Neural progenitor cell (in vitro differentiated cells): ENCODE measurements at places on chromosomes 2 and 18. TPM values are rescaled to one million over a fixed set of nuclear protein-coding genes. Genes with fewer than 3 reads are reported as not detected.
A peak's percentile ranks its signal among the peaks of the same experiment; 100 is the strongest.

The REG3A gene
- not detected in 2 replicates for total RNA-seq

The ACAA2 gene
- 70.9 and 91.9 TPM in 2 replicates for total RNA-seq

- peak overlapping the region; percentile 65 for H3K27ac ChIP-seq
- peak; percentile 73 for DNase-seq
- H3K36me3 ChIP-seq, result no peaks in the 10 kb centered on the region
- peak overlapping the region; percentile 8 for H3K4me3 ChIP-seq
- H3K4me1 ChIP-seq, result peaks cover 75% of the 10 kb centered on the region
Observed at GRCh38 chr2:6073191-6074088, 381.3 kb downstream of the SOX11 start.

The VAMP5 gene
- total RNA-seq, result not detected in 2 replicates

The CNTNAP5 gene
- 0.19 TPM in 1 of 2 replicates, not detected in the other for total RNA-seq

- H3K27ac ChIP-seq, result no peak overlapping the region
- no peaks in the 10 kb centered on the region for H3K27me3 ChIP-seq
- no peaks in the 10 kb centered on the region for H3K36me3 ChIP-seq
- H3K4me3 ChIP-seq, result no peak overlapping the region
- peaks cover 72% of the 10 kb centered on the region for H3K4me1 ChIP-seq
Observed at GRCh38 chr2:235497096-235497495, 3.3 kb downstream of the AGAP1 start.

- no peaks in the 10 kb centered on the region for H3K36me3 ChIP-seq
- no peaks in the 10 kb centered on the region for H3K27me3 ChIP-seq
Observed at GRCh38 chr2:70103531-70104061, 16.3 kb downstream of the PCBP1 start.

DNA sequence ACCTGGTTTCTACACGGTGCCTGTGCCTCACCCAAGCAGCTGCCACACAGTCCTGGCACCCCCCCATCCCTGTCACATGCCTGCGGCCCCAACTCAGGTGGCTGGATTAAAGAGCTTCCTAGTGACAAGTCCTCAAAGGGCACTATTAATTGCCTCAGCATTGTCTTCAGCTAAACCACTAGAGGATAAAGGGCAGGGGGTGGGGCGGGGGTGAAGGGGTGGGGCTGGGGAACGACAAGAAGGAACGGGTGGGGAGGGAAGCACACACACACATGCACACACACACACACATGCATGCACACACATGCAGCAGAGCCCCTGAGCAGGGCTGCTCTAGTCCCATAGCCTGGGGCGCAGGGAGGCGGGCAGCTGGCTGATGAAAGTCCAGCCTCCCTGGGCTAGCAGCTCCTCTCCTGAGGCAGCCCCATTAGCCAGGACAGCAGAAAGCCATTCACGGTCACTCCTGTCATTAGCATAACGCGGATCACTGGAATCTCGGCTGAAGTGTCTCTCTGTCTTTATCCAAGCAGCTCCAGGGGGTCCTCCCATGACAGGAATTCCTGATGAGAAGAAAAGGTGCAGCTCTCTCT, 7.4 kb upstream of the TEX261 start:
- peak overlapping the region; percentile 37 for H3K4me3 ChIP-seq

- no peaks in the 10 kb centered on the region for H3K27me3 ChIP-seq
- no peaks in the 10 kb centered on the region for H3K36me3 ChIP-seq
- H3K4me1 ChIP-seq, result peaks cover 3% of the 10 kb centered on the region
- no peak overlapping the region for H3K27ac ChIP-seq
Observed at GRCh38 chr2:150376553-150377335, 110.7 kb downstream of the RND3 start.

DNA sequence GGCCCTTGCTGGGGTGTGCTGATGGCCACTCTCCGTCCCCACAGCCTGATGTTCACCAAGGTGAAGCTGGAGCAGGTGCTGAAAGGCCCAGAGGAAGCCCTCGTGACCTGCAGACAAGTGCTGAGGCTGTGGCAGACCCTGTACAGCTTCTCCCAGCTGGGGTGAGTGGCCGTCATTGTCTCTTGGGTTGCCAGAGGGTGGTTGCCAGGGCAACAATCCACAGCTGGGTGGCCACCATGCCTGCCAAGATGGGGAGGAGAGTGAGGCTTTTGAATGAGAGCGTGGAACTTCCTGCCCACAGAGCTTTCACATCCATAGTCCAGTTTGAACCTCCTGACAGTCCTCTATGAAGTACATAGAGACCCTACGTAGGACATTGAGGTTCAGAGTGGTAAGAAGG, 108.8 kb downstream of the STPG4 start:
- H3K27ac ChIP-seq, result no peak overlapping the region
- H3K27me3 ChIP-seq, result no peaks in the 10 kb centered on the region
- peaks cover 8% of the 10 kb centered on the region for H3K4me1 ChIP-seq
- DNase-seq, result peak; percentile 21
- H3K4me3 ChIP-seq, result no peak overlapping the region

DNA sequence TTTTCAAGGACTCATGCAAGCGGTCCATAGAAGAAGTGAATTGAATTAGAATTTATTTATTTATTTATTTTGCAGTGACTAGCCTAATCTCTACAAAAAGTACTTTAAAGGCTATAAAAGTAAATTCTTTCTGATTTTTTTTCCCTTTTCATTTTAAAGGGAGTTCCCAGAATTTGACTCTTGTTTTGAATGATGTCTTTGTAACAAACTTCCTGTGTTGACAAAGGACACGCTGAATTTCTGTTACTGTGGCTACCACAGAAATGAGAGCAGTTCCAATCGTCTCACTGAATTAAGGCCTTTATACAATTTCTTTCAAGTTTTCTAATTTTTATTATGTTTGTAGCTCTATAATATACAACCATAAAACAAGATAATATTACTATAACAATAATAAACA, 46.3 kb upstream of the LPIN2 start:
- no peaks in the 10 kb centered on the region for H3K27me3 ChIP-seq
- no peak overlapping the region for H3K4me3 ChIP-seq
- DNase-seq, result no peak
- no peaks in the 10 kb centered on the region for H3K36me3 ChIP-seq
- H3K27ac ChIP-seq, result no peak overlapping the region
- peaks cover 6% of the 10 kb centered on the region for H3K4me1 ChIP-seq

The TMEM198 gene
- total RNA-seq, result 0.79 and 2.3 TPM in 2 replicates

GRCh38 chr2:27522400-27522945, 25.8 kb downstream of the GCKR start:
- no peak overlapping the region for H3K4me3 ChIP-seq
- H3K27ac ChIP-seq, result no peak overlapping the region
- H3K27me3 ChIP-seq, result no peaks in the 10 kb centered on the region
- no peaks in the 10 kb centered on the region for H3K4me1 ChIP-seq
- no peak for DNase-seq

DNA sequence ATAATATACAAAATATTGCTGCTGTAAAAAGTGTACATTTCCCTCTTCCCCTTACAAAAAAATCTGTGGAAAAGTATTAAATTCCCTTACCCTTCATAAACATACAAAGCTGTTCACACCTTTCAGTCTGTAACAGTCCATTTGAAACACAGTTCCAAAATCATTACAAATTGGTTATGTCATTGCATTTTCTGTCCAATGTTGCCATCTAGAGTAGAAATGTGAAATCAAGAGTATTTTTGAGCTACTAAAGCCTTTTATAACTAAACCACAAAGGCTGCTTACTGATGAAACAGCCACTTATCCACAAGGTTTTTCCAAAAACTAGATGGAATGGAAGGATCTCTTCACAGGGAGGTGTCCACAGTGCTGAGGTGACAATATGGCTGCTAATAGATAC, 72.5 kb downstream of the SS18 start:
- peaks cover 11% of the 10 kb centered on the region for H3K4me1 ChIP-seq
- H3K27me3 ChIP-seq, result no peaks in the 10 kb centered on the region
- H3K27ac ChIP-seq, result no peak overlapping the region
- H3K36me3 ChIP-seq, result peaks cover 9% of the 10 kb centered on the region
- no peak for DNase-seq

DNA sequence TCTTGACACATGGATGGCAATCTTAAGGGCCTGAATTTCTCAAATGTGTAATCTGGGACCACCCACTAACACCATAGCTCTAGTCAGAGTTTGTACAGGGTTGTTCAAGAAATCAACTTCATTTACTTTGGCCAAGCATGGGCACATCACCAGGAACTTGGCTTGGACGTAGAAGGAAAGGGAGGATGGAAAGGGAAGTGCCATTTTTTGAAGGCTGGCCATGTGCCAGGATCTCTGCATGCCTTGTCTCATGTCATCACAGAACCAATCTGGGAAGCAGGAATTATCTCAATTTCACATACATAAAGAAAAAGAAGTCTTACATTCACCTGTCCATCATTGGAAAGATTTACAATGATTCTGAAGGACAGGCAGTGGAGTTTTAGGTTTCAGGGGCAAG, 128.1 kb downstream of the ANTXR1 start:
- no peak for DNase-seq
- no peaks in the 10 kb centered on the region for H3K36me3 ChIP-seq
- no peaks in the 10 kb centered on the region for H3K27me3 ChIP-seq
- H3K4me3 ChIP-seq, result no peak overlapping the region

DNA sequence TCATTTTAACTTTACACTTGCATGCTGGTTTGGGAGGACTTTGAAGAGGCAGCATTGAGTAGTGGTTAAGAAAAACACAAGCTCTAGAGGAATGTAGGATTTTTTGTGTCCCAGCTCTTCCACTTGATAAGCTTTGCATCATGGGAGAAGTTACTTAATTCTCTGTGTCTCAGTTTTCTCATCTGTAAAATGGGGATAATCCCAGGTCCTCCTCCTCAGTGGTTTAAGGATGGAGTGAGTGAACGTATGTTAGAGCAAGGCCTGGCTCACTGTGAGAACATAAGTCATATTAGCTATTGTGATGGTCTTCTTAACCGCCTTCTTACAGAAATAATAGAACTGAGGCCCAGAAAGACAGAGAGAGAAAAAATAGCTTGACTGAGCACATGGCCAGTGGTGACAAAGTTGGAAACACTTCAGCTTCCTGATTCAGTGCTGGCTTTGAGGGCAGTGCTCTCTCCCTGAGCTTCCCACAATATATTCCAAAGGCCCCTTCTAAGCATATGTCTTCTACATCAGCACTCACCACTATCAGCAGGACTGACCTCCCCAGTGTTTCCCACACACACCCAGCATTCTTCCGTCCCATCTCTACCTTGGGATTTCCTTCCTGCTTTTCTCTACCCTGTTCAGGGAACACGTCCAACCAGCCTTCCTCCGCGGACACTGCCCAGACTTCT, 214.9 kb upstream of the TNP1 start:
- H3K4me3 ChIP-seq, result no peak overlapping the region
- no peak overlapping the region for H3K27ac ChIP-seq
- H3K27me3 ChIP-seq, result no peaks in the 10 kb centered on the region

DNA sequence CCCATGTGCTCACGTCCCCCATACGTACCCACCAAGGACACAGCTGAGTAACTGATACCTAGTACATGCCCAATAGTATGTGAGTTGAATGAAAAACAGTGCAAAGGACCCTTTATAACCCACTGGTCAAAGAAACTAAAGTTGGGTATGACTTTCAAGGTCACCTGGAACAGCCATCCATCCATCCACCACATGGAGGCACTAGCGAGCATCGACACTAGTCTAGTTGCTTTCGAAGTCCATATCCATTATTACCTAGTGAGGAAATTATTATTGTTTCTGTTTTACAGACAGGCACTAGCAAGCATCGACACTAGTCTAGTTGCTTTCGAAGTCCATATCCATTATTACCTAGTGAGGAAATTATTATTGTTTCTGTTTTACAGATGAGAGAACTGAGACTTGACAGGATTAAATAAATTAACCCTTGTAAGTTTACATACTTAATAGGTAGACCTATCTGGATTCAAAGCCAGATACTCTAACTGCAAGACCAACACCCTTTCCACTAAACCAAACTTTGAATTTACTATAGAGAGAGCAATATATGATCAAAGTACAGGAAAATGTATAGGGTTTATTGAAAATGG, 233.7 kb downstream of the METTL4 start:
- H3K27me3 ChIP-seq, result no peaks in the 10 kb centered on the region
- H3K4me3 ChIP-seq, result no peak overlapping the region
- H3K27ac ChIP-seq, result no peak overlapping the region
- peaks cover 8% of the 10 kb centered on the region for H3K4me1 ChIP-seq
- DNase-seq, result peak; percentile 51

The CKAP2L gene
- total RNA-seq, result 28.2 and 53.7 TPM in 2 replicates

DNA sequence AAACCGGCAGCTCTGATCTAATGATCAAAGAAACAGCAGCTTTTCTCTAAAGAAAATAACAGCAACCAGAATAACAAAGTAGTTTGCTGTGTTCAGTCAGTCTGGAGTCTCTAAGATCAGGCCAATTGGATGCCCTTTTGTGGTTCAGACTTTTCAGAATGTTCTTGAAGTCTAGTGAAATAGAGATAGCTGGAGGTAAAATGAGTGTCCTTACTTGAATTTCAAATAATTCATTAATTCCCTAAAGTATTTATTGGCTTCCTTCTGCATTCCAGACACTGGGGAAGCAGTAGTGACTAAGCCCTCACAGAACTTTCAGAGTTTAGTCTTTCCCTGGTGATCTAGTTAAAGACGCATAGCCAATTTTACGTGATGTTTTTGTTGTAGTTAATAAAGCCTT, 58.7 kb downstream of the C18orf54 start:
- H3K36me3 ChIP-seq, result no peaks in the 10 kb centered on the region
- no peak overlapping the region for H3K4me3 ChIP-seq
- H3K4me1 ChIP-seq, result no peaks in the 10 kb centered on the region
- DNase-seq, result peak; percentile 4
- H3K27me3 ChIP-seq, result no peaks in the 10 kb centered on the region

The AQP12B gene
- total RNA-seq, result not detected in 2 replicates

The MYO3B gene
- 16.8 and 27.3 TPM in 2 replicates for total RNA-seq

The DPP4 gene
- 0.12 and 0.49 TPM in 2 replicates for total RNA-seq

The DSEL gene
- total RNA-seq, result 7.1 and 8.6 TPM in 2 replicates

GRCh38 chr2:43018179-43019024, 208.0 kb downstream of the ZFP36L2 start:
- H3K36me3 ChIP-seq, result no peaks in the 10 kb centered on the region
- no peaks in the 10 kb centered on the region for H3K27me3 ChIP-seq
- peaks cover 18% of the 10 kb centered on the region for H3K4me1 ChIP-seq
- no peak overlapping the region for H3K4me3 ChIP-seq
- no peak for DNase-seq

The FSIP2 gene
- 12.7 and 15.9 TPM in 2 replicates for total RNA-seq

GRCh38 chr2:177606636-177607035, 214.1 kb downstream of the AGPS start:
- no peaks in the 10 kb centered on the region for H3K36me3 ChIP-seq
- no peak for DNase-seq
- H3K27ac ChIP-seq, result no peak overlapping the region

The ARHGAP15 gene
- total RNA-seq, result 2.5 and 5.9 TPM in 2 replicates

The ABI2 gene
- total RNA-seq, result 161 and 168 TPM in 2 replicates

The AQP4 gene
- total RNA-seq, result 0.09 and 0.12 TPM in 2 replicates

DNA sequence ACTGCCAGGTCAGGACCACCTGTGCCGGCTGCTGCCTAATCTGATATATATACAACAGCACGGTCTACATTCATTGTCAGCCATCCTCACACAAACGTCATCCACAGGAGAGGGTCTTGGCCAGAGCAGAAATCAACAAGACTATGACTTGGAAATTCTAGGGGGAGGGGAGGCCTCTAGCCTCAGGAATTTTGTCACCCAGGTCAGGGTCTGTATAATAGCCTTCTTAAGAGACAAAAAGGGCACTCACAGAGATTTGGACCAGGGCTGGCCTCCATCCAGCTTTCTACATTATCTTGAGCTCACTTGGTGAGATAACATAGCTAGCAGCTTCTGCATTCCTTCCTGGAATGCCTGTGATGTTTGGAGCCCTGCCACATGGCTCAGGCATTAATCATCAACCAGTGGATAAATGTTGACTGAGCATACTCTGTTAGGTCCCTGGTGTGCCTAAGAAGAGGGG, 50.4 kb upstream of the CTIF start:
- peaks cover under 1% of the 10 kb centered on the region for H3K4me1 ChIP-seq
- no peaks in the 10 kb centered on the region for H3K27me3 ChIP-seq
- H3K27ac ChIP-seq, result no peak overlapping the region

- no peak for DNase-seq
- H3K27me3 ChIP-seq, result peaks cover 3% of the 10 kb centered on the region
- no peaks in the 10 kb centered on the region for H3K36me3 ChIP-seq
- H3K4me3 ChIP-seq, result no peak overlapping the region
- no peaks in the 10 kb centered on the region for H3K4me1 ChIP-seq
Observed at GRCh38 chr2:162143969-162144368, 8.1 kb downstream of the GCG start.
